Central memory CD8-positive, alpha-beta T cell (primary cell): ENCODE measurements at places on chromosomes 3 and 15.

DNA sequence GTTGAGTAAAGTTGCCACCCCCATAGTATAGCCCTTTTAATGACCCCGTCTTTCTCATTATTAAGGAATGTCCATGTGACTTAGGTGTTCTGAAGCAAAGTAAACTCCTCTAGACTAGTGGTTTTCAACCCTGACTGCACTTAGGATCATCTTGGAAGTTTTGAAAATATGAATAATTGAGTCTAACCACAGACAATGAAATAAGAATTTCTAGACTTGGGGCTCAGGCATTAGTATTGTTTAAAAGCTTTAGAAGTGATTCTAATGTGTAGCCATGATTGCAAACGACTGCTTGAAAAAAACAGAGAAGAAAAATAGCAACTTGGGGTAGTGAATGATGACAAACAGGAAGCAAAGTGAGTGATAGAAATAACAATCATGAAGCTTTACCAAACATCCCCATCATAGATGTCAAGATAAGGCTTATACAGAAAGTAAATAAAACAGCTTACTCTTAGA, 35.0 kb downstream of the ALCAM start:
- no peak overlapping the region for H3K4me3 ChIP-seq
- H3K27me3 ChIP-seq: no peaks in the 10 kb centered on the region
- H3K36me3 ChIP-seq: no peaks in the 10 kb centered on the region

GRCh38 chr3:133491481-133492059, 81.9 kb upstream of the CDV3 start:
- DNase-seq: no peak

- no peaks in the 10 kb centered on the region for H3K4me1 ChIP-seq
- H3K27ac ChIP-seq: no peak overlapping the region
- H3K4me3 ChIP-seq: no peak overlapping the region
- H3K36me3 ChIP-seq: no peaks in the 10 kb centered on the region
- peaks cover 42% of the 10 kb centered on the region for H3K27me3 ChIP-seq
- DNase-seq: no peak
Observed at GRCh38 chr15:98888820-98889479, 118.6 kb downstream of the PGPEP1L start.

- H3K27me3 ChIP-seq: no peaks in the 10 kb centered on the region
- DNase-seq: no peak
- no peak overlapping the region for H3K4me3 ChIP-seq
- H3K27ac ChIP-seq: no peak overlapping the region
Observed at GRCh38 chr15:69457304-69458280, 5.0 kb downstream of the RPLP1 start.

- no peaks in the 10 kb centered on the region for H3K4me1 ChIP-seq
- H3K27ac ChIP-seq: no peak overlapping the region
- no peak overlapping the region for H3K4me3 ChIP-seq
- peaks cover 81% of the 10 kb centered on the region for H3K27me3 ChIP-seq
- DNase-seq: no peak
Observed at GRCh38 chr3:56453011-56453410, 15.3 kb downstream of the ERC2 start.

DNA sequence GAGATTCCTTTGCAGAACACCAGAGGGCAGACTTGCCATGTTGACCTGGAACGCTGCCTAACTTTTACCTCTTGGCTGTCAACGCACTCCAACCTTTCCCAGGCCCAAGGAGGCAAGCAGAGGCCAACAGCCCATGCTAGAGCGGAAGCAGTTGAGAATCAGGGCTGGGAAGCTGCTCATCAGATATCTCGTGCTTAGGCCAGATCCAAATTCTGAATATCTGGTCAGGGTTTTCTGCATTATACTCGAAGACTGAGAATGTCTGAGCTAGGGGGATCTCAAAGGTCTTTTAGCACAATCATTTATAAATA, 2.5 kb downstream of the XIRP1 start:
- H3K4me3 ChIP-seq: no peak overlapping the region
- DNase-seq: peak; percentile 35
- H3K27ac ChIP-seq: no peak overlapping the region
- peaks cover 2% of the 10 kb centered on the region for H3K36me3 ChIP-seq

DNA sequence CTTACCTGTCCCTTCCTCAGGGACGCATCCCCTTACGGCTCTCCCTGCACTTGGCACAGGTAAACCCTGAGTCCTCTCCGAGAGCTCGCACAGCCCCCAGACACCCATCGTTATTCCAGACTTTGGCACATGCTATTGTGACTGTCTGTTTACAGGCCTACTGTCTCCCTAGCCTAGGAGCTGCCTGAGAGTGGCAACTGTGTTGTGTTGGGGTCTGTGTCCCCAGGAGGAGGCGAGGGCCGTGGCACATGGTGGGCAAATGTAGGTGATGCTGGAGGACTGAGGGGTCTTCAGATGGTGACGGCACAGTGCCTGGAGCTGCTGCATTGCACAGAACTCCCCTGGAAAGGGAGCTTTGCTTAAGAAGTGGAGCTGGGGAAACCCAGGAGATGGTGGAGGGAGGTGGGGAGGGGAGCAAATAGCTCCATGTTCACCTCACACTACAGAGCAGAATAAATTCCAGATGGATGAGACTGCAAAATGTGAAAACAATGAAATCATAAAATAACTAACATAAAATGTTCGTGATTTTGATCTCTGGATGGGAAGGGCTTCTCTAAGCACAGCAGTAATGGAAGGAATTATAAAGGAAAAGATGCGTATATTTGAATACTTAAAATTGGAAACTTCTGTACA, 96.5 kb downstream of the SMAD6 start:
- DNase-seq: no peak
- H3K36me3 ChIP-seq: no peaks in the 10 kb centered on the region
- H3K4me3 ChIP-seq: no peak overlapping the region
- no peak overlapping the region for H3K27ac ChIP-seq

GRCh38 chr3:75863878-75864277, 78.5 kb upstream of the ZNF717 start:
- H3K27ac ChIP-seq: no peak overlapping the region
- no peaks in the 10 kb centered on the region for H3K4me1 ChIP-seq
- DNase-seq: no peak
- no peaks in the 10 kb centered on the region for H3K36me3 ChIP-seq
- H3K27me3 ChIP-seq: no peaks in the 10 kb centered on the region

GRCh38 chr3:187518616-187519015, 150.4 kb downstream of the RTP4 start:
- no peaks in the 10 kb centered on the region for H3K36me3 ChIP-seq
- no peak overlapping the region for H3K27ac ChIP-seq

DNA sequence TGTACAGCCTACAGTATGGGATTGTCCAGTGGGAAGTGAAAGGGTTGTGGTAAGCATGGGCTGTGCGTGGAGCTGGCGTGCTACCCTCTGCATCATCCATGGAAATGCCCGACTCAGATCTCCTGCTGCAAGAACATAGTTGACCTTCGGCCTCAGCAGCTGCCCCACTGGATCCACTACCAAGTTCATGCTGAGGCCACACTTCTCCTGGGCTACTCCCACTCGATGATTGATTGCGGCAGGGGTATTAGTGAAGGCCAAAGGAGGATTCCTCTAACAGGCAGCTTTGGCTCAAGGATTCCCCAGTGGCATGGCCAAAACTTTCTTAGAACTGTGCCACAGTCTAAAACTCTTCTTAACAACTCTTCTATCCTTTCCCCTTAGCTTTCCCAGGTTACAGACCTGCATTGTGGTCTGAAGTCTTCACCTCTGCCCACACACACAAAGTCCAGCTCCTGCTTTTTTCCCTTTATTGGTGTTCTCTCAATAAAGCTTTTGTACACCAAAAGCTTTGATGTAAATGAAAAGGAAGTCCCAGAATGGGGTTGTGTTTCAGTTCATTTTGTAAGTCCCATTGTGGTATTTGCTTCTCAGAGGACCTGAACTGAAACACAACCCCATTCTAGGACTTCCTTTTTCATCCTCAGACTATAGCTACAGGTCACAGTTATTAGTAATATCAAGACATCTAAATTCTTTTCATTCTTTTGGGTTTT, 4.9 kb upstream of the TBC1D5 start:
- H3K27ac ChIP-seq: no peak overlapping the region
- no peak for DNase-seq
- H3K4me3 ChIP-seq: no peak overlapping the region

- no peak overlapping the region for H3K4me3 ChIP-seq
- no peak overlapping the region for H3K27ac ChIP-seq
- peaks cover 16% of the 10 kb centered on the region for H3K4me1 ChIP-seq
- H3K27me3 ChIP-seq: no peaks in the 10 kb centered on the region
Observed at GRCh38 chr15:95857758-95858157, 472.7 kb upstream of the NR2F2 start.
